ENCODE measurements at places on chromosomes 16 and 17. TPM values are rescaled to one million over a fixed set of nuclear protein-coding genes. Genes with fewer than 3 reads are reported as not detected.

GRCh38 chr16:75627851-75628250 lies 4.8 kb upstream of the ADAT1 start:
- no peak for DNase-seq

DNA sequence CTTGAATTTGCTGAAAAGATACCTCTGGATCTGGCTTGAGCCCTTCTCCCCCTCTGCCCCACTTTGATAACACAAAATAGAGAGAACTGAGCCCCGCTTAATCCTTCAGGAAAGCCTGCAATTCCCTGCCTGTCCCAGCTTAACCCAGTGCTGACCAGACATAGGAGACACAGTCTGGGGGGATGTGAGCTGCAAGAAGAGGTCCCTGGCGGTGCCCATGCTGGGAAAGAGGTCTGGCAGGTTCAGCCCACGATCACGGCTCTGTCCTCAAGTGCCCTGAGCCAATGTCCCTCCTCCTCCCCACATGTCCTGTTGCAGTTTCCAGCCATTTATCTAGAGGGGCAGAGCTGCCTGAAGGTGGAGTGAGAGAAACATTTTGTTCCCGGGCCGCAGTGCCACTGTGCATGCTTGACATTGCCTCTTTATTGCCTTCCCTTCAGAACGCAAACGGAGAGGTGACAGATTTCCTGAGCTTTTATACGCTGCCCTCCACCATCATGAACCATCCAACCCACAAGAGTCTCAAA lies 29.0 kb downstream of the PLCD3 start:
- peak; percentile 46 for DNase-seq

GRCh38 chr17:79746889-79747507 lies 16.3 kb downstream of the ENPP7 start:
- no peak for DNase-seq

DNA sequence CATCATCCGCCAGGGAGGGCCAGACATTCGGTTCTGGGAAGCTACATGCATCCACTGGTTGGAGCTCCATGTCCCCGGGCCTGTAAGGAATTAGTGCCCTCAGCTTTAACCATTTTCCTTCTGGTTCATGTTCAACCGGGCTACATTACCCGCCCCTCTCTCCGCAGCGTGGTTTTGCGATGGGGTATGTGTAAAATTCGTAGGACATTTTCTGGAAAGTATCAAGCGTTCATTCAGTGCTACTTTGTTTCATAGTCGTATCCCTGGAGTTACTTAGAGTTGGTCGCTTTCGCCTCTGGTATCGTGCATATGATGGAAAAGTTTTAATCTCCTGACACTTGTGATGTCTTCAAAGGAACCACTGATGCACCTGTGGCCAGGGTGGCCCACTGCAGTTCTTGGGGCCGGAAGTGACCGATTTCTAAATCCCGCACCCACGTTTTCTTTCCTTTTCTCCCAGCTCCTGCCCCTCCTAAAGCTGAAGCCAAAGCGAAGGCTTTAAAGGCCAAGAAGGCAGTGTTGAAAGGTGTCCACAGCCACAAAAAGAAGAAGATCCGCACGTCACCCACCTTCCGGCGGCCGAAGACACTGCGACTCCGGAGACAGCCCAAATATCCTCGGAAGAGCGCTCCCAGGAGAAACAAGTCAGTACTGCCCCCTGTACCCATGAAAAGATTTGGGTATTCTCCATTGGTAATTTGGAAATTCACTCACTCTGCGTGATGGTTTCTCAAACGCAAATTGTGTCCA lies 637 bp downstream of the RPL23A start:
- no peak for DNase-seq

DNA sequence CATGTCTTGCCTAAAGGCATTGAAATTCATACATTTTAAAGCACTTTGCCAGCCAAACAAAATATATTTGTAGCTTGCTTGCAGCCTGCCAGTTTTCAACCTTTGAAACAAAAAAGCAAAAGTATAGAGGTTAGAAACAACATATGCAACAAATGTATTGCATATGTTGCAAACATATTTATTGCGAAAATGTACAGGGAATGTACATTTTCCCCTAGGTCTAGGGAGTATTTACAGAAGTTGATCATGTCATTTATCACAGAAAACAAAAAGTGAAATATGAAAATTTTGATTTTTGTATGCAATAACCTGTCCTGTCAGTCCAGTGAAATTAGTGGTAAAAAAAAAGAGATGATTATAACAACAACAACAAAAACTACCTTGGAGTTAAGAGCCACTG lies 171.5 kb downstream of the SPECC1 start:
- no peak for DNase-seq

GRCh38 chr16:73166947-73167550 lies 119.1 kb upstream of the ZFHX3 start:
- no peak for DNase-seq

MYH1 gene
- not detected for polyA plus RNA-seq

CHST4 gene
- not detected for polyA plus RNA-seq

ZNF287 gene
- polyA plus RNA-seq, result 6.1 TPM
